NCI-H345 (cell line): ENCODE measurements at places on chromosomes 13 and 19.
A peak's percentile ranks its signal among the peaks of the same experiment; 100 is the strongest.

GRCh38 chr13:54198911-54199310 is 1170.3 kb downstream of the OLFM4 start:
- DNase-seq = no peak

GRCh38 chr13:81927347-81927746 is 1586.4 kb upstream of the SPRY2 start:
- no peak for DNase-seq

DNA sequence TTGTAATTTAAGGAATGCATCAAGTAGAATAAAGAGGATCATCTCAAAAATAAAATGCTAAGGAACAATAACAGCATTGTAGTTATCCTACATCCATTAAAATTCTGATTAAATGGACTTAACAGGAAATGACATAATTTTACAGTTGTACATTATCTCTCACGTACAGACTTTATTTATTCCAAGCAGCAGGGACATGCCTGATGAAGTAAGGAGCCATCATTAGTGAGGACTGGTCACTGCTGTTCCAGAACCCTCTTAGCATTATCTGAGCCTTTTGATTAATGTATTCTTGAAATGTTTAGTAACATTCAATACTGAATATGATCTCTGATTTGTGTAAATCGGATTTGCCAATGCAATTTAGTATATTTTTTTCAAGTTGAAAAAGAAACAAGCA is 516.1 kb downstream of the DACH1 start:
- no peak for DNase-seq

GRCh38 chr13:77833331-77833863 is 85.2 kb downstream of the EDNRB start:
- DNase-seq = no peak

- DNase-seq = no peak
These were observed 107.4 kb downstream of the DNAJC3 start for GRCh38 chr13:95784161-95784899.

- no peak for DNase-seq
These were observed 90.2 kb downstream of the GPC6 start for GRCh38 chr13:93316841-93317240.

- no peak for DNase-seq
These were observed 481.9 kb downstream of the COG6 start for GRCh38 chr13:40137400-40137799.

- no peak for DNase-seq
These were observed 528.7 kb upstream of the KLF12 start for GRCh38 chr13:74662905-74663304.

GRCh38 chr19:11382898-11383705 is 1.0 kb downstream of the EPOR start:
- peak; percentile 18 for DNase-seq

DNA sequence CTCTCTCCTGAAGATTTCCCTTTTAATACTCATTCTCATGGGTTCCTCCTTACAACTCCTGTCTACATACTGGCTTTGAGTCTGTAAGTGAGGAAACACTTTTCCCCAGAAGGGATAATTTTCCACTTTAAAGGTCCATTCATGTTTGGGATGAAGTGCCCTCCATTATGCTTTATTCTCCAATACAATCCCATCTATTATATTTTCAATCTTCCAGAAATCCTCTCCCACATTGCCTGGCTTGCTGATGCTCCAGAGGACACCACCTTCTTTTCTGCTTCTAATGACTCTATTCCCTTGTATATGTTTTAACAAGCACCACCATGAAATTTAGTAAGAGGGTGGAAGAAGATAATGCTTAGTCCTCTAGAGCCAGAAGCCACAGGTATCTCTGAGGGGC is 92.7 kb upstream of the NBEA start:
- DNase-seq = no peak
